ENCODE measurements at places on chromosomes 1 and 21.

DNA sequence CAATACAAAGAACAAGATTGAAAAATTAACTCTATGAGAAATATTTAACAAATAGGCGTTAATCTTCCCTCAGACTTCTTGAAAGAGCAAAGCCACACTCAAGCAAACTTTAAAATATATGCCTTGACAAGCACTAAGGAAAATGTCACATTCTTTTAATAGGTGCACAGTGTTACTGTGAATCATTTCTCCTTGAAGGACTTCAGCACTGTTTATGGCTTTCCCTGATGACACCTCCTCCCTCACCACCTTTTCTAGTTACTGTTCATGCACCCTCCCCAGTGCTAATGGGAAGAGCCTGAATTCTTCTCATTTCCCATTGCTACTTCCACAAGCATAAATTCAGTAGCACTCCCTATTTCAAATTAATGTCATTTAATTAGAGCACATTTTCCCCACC is 299.5 kb upstream of the RRP15 start:
- no peak for DNase-seq

DNA sequence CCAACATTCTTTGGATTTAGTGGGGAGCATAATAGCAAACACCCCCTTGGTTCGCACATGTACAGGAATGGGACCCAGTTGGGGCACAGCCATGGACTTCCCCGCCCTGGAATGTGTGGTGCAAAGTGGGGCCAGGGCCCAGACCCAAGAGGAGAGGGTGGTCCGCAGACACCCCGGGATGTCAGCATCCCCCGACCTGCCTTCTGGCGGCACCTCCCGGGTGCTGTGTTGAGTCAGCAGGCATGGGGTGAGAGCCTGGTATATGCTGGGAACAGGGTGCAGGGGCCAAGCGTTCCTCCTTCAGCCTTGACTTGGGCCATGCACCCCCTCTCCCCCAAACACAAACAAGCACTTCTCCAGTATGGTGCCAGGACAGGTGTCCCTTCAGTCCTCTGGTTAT is 21.8 kb downstream of the UQCRHL start:
- DNase-seq = no peak

DNA sequence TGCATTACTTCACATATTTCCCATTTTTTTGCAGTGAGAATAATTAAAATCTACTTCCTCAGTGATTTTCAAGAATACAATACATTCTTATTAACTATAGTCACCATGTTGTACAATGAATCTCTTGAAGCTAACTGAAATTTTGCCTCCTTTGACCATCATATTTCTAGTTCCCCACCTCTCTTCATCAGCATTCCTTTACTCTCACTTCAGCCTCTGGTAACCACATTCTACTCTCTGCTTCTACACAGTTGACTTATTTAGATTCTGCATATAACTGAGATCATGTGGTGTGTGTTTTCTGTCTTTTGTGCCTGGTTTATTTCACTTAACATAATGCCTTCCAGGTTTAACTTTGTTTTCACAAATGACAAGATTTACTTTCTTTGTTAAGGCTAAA is 304.4 kb upstream of the LYPLAL1 start:
- DNase-seq = no peak

DNA sequence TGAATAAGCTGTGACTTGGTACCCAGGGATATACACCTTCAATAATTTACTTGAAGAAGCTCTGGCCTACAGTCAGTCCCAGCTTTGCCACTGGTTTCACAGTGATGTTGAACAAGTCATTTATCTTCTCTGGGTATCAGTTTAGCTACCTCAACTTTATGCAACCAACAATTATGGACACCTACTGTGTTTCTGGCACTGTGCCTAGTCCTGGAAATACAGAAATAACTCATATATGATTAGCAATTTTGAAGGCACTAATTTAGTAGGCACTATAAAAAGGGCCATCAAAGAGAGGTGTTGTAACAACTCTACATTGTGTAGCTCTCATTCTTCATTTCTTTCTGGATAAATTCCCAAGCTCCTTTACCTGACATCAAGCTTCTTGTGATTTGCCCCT is 88.6 kb upstream of the SPATA6 start:
- no peak for DNase-seq

- DNase-seq = no peak
Observed at GRCh38 chr1:203711251-203712007, 53.6 kb upstream of the LAX1 start.

- no peak for DNase-seq
Observed at GRCh38 chr1:56441601-56442000, 137.8 kb downstream of the PLPP3 start.

GRCh38 chr1:169128562-169128961 is 22.1 kb downstream of the ATP1B1 start:
- DNase-seq = no peak

- DNase-seq = no peak
Observed at GRCh38 chr1:232452117-232452516, 177.8 kb downstream of the SIPA1L2 start.

GRCh38 chr1:246647113-246647512 is 77.1 kb upstream of the SCCPDH start:
- DNase-seq = peak; percentile 20

GRCh38 chr1:234696148-234696576 is 86.2 kb upstream of the IRF2BP2 start:
- no peak for DNase-seq

DNA sequence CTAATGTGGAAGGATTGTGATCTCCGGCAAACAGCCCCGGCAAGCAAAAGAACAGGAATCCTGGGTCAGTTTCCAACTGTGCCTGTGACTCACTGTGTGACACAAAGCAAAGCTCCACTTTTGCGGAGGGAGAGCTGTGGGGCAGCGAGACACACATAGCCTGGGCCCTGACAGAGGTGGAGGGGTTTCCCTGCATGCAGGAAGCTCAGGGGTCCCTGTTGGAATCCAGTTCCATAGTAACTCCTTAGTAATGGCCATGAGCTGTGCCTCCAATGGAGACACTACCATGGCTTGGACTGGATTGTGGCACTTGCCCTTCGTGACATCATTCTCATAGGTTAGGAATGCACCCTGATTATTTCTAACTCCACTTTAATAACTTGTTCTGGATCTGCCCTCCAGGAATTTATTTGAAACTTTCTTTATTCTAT is 47.0 kb upstream of the ATF3 start:
- DNase-seq = no peak

GRCh38 chr1:208093754-208094719 is 150.1 kb downstream of the PLXNA2 start:
- peak; percentile 58 for DNase-seq

DNA sequence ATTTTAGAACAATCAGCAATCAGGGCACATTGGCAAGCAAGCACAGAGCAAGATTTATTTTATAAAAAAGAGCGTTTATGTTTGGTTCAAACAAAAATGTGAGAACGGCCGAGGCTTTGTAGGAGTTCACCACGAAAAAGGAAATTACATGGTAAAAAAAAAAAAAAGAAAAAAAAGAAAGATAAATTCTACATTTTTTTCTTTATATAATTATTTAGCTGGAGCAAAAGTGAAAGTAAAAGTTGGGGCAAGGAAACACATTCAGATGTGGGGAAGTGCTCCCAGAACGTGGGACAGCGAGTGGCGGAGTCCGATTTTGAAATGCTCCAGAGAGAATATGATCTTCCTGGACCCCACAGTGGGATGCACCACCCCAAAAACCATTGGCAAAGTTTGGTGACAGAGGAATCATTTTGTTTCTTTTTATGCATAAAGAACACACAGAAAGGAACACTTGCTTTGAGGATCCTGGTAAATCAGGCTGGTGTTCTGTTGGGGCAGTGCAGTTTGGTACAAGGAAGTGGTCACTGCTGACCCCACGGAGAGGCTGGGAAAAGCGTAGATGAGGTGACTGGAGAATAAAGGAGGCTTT is 16.3 kb upstream of the ATP5PO start:
- no peak for DNase-seq

DNA sequence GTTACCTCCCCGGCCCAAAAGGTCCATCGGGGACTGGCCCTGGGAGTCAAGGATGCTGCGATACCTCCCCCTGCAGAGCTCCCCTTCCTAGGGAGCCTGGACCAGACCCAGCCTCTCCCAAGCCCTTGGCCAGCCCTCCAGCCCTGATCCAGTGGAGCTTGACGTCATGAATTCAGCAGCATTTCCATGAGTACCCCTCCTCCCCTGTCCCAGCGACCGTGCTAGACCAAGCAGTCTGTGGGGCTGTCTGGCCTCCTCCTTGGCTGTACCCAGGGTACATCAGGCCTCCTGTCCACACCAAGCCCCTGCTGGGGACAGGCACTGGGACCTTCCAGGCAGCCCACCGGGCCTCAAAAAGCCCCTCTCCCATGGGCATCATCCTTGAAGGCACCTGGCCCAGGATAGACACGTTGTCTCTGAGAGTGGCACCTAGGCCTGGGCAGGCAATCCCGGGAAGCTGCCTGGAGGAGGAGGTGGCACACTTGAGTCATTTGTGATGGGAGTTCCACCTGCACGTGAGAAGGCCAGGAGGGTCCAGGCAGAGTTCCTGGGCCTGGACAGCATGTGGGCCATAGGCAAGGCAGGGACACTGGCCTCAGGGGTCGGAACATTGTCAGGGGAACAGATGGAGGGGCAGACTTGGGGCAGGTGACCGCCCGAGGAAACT is 46.4 kb downstream of the WNT9A start:
- DNase-seq = no peak

GRCh38 chr1:8661185-8662110 is 156.0 kb downstream of the RERE start:
- peak; percentile 84 for DNase-seq

- DNase-seq = no peak
Observed at GRCh38 chr1:38578271-38578951, 281.2 kb downstream of the RRAGC start.

- DNase-seq = no peak
Observed at GRCh38 chr21:44298301-44298700, 1.6 kb upstream of the PFKL start.

DNA sequence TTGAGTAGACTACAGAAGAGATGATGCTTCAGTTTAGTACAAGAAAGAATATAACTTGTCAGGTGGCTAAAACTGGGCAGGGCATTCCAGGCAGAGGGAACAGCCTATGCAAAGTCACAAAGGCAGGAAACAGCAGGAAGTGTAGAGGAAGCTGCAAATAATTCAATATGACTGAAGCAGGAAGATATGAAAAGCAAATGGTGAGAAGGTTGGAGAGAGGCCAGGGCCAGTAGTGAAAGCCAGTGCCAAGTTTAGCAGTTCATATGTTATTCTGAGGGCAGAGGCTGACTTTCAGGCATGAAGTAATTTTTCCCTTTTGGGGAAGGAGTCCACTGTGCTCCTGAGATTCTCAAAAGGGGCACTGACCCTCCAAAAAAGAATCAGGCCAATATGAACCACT is 8.0 kb upstream of the YBX1 start:
- DNase-seq = peak; percentile 8

DNA sequence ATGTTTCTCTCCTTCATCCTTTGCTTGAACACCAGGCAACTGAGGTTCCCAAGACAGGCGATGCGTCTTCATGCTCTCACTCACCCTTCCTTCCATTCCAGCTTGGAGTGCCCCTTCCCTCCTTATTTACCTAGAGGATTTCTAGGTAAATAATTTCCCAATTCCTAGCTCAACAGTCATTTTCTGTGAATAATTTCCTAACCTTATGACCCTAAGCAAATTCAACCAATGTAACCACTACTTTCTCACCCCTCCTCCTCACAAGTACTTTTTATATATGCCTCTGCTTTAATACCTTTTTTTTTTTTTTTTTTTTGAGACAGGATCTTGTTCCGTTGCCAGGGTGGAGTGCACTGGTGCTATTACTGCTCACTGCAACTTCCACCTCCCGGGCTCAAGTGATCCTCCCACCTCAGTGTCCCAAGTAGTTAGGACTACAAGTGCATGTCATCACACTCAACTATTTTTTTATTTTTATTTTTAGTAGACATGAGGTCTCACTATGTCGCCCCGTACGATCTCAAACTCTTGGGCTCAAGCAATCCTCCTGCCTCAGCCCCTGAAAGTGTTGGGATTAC is 86.7 kb downstream of the USP24 start:
- DNase-seq = no peak

DNA sequence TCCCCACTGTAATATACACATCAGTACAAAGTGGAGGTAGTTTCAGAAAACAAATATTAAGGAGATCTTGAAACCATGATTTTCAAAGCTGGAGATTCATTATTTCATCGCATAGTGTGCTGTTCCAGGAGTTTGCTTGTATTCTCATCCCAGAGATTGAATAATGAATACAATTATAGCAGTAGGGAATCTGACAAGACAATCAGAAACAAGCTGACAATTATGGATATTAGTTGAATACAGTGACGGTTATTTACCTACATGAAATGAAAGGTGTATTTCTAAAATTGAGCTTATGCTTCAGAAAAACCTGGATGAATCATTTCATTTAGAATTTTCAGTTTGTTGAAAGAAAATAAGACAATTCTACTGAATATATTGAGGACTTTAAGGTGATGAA is 2119.0 kb downstream of the MRPL39 start:
- no peak for DNase-seq

DNA sequence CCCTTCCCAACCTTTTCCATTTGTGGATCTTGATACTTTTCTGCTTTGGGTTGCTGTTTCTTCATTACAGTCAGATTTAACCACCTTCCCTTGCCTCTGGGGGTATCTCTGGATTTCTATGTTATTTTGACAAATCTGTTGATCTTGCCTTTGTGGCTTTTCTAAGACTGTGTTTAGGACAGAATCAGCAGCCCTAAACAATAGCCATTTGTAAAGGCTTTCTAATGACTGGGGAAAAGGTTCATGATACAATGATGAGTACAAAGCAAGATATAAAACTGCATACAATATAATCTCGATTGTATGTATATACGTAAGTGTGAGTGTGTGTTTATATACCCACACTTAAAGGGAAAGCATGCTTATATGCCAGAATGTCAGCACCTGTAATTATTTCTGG is 27.8 kb downstream of the FAM20B start:
- DNase-seq = no peak

GRCh38 chr1:28172713-28173150 is 3.8 kb downstream of the PTAFR start:
- no peak for DNase-seq

- no peak for DNase-seq
Observed at GRCh38 chr1:224503161-224504118, 68.8 kb upstream of the WDR26 start.

GRCh38 chr1:113551728-113552127 is 161.4 kb downstream of the MAGI3 start:
- no peak for DNase-seq

- DNase-seq = no peak
Observed at GRCh38 chr1:160083968-160084770, 2.8 kb downstream of the KCNJ9 start.

GRCh38 chr1:228270032-228270431 is 62.2 kb downstream of the OBSCN start:
- DNase-seq = peak; percentile 92

- DNase-seq = no peak
Observed at GRCh38 chr1:201880928-201881571, 7.6 kb upstream of the SHISA4 start.

- peak; percentile 89 for DNase-seq
Observed at GRCh38 chr1:27830621-27831440, at the start of gene PPP1R8. PPP1R8 (plus strand) TSS chr1:27830782; CDS start chr1:27830836, 54 bp downstream.

All from kidney capillary endothelial cell (primary cell).